ENCODE measurements at places on chromosomes 5 and 9. TPM values are rescaled to one million over a fixed set of nuclear protein-coding genes. Genes with fewer than 3 reads are reported as not detected.

The RACK1 gene
- total RNA-seq: 1,796 TPM

The ZDHHC11B gene
- 0.10 TPM for total RNA-seq

The POLR1E gene
- 39.0 TPM for total RNA-seq

GRCh38 chr5:149724130-149724840 lies 5.8 kb upstream of the PPARGC1B start:
- peak; percentile 60 for DNase-seq

DNA sequence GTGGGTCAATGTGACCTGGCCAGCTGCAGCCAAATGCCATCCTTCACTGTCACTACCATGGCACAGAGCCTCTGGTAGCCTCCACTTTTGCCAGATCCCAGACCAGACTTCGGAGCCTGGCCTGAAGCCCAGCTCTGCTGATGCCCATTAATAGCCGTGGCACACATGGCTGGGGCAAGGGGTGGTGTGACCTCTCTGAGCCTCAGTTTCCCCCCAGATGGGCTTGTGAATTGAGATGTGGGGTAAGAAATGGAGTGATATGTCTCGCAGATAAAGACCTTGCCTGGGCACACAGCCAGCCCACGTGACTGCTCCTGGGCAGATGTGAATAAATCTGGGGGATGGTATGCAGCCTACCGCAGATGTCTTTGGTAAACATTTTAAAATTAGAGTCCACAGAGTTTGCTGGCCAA lies 13.9 kb downstream of the SUSD3 start:
- DNase-seq: no peak

The SPINK7 gene
- total RNA-seq: not detected

The GCNT4 gene
- total RNA-seq: 1.9 TPM

The SLC36A2 gene
- not detected for total RNA-seq

The RASGRF2 gene
- 10.0 TPM for total RNA-seq

The SPATA6L gene
- 0.29 TPM for total RNA-seq

DNA sequence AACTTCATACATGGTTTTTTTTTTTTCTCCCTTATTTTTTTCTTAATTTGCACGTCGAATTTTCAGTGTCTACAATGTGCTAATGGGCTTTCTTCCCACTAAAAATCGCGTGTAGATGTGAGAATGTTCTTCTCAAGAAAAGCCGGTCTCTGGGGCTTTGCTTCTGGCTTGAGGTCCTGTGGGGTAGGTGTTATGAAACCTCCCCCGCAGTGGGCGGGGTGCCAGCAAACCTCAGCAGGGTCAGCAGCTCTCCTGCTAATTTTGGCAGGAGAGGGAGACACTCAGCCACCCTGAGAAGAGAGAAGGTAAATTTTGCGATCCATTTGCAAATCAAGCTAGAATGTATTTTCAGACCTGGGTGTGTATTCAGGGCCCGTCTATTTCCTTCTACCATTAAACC lies 59.9 kb downstream of the NPR3 start:
- no peak for DNase-seq

The IFNK gene
- total RNA-seq: not detected

DNA sequence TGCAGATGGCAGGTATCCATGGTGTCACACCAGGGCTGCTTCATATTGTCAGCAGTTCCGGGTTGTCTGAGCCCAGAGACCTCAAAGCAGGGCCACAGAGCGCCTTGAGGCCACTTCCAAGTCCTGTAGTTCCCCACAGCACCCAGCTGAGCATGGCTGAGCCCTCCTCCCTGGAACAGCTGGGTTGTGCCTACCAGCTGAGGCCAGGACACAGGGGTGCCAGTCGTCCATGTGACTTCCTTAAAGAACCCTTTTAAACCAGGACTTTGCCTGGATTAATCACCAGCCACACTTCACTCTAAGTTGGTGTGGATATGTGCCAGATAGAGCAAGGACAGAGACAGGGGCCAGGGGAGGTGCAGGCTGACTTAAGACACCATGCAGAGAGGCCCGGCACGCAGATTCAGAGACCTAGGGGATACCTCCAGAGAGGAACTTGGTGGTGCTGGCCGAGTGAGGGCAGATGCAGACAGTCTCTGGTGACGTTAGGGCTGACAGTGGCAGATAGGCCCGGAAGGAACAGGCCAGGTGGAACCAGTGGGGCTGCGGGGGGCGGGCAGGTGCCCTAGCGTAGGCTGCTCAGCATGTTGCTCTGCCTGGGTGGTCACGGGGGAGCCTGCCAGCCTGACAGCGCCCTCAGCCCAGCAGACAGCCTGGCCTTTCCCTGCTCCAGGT lies 142.7 kb downstream of the CACNA1B start:
- DNase-seq: peak; percentile 18

The ZSWIM6 gene
- 2.6 TPM for total RNA-seq

The DRD1 gene
- not detected for total RNA-seq

The TMEFF1 gene
- not detected for total RNA-seq

DNA sequence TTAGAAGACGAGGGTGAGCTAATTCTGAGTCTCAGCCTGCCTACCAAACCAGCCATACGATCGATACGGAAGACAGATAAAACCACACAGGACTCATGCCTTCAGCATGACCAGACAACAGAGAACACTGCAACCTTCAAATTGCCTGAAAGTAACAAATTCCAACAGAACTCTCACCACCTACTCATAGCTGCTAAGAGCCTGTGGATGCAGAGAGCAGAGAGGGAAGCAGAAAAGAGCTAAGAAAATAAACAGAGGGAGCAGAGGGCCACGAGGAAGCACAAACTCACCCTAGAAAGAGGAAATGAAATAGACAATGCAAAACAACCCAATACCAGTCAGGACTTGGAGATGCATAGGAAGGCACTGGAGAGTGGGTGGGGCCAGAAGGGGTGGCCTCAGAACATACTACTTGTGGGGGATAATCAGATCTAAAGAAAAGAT lies 86.7 kb upstream of the TAS2R1 start:
- no peak for DNase-seq

The CCL27 gene
- not detected for total RNA-seq

GRCh38 chr9:76987594-76988200 lies 31.8 kb upstream of the FOXB2 start:
- DNase-seq: no peak

GRCh38 chr9:12708562-12709298 lies 15.5 kb downstream of the TYRP1 start:
- no peak for DNase-seq

GRCh38 chr5:148807851-148808250 lies 18.6 kb upstream of the ADRB2 start:
- DNase-seq: no peak

The IFNA13 gene
- not detected for total RNA-seq

DNA sequence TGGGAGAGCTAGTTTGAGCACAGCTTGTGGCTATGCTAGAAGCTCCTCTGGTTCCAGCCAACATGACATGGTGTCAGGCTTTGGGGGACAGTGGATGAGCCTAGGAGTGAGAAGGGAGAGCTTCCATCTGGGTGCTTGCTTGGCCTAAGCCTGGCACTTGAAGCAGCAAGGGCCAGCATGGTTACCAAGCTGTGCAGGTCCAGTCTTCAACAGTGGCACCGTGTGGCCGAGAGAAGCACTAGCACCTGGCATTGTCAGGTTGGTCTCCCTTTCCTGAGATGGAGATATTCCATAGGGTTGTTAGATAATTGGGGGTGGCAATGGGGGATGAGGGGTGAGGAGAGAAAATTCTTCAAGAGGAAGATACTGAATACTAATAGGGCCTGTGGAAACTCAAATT lies 261.9 kb downstream of the PBX3 start:
- no peak for DNase-seq

The ENTREP1 gene
- total RNA-seq: not detected

The UBE2QL1 gene
- not detected for total RNA-seq

DNA sequence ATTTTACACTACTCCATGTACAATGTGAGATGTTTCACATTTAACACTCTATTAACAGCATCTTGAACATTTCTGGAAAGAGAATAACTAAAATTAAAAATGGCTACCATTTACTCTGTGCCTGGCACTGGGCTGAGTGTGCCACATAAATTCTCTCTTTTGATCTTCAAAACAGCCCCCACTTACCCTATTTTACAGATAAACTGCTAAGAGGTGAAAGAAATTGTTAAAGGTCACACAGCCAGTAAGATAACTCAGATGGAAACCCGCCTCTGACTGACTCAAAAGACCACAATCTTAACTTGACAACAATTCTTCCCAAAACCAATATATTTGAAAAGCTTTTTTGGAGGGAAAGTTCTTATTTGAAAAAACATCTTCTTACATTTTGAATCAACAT lies 97.3 kb downstream of the MAPKAP1 start:
- DNase-seq: no peak

DNA sequence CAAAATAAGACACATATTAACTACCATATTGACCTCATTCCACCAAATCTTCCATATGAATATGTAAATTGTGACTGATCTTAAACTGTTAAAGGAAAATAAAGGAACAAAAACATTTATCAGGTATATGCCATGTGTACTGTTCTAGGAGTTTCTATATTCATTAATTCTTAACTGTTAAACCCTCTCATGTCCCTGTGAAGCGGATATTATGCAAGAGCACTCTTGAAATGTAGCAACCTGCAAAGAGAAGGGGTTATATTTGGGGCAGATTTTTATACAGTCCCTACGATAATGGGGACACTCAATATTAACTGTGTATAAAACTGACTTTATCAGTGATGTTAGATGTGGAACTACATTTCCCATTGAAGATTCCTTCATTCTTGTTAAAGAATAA lies 184.9 kb upstream of the OR13F1 start:
- DNase-seq: no peak

The SPATA9 gene
- not detected for total RNA-seq

DNA sequence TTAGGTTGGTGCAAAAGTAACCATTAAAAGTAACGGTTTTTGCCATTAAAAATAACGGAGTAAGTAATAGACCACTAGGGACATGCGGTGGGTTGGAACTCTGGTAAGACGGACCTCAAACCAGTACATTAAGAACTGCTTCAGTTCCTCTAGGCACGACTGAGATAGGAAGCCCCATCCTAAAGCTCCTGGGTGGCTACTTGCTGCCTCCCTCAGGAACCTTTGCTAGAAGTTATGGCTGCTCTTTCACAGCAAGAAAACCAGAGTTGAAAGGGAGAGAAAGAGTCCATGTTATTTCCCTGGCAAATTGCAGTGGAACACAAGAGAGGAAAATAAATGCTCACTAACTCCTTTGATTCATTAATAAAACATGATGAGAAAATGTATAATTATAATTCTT lies 47.6 kb downstream of the MCTP1 start:
- DNase-seq: no peak

The BHMT2 gene
- not detected for total RNA-seq

The BNC2 gene
- total RNA-seq: not detected

The EPB41L4B gene
- not detected for total RNA-seq

DNA sequence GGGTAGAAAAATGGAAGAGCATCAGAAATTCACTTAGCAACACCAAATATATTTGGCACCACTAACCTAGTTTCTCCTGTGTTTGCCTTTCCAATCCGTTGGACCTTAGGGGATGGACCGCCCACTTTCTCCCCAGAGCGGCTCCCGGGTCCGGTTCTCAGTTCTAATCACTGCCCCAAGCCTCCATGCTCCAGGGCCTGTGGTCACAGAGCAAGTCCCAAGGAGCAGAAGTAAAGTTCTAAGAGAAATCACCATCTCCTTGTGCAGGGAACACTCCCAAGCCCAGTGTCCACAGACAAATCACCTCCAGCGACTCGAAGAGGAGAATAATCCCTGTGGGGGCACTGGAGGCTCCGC lies 728 bp upstream of the SLC1A1 start:
- no peak for DNase-seq

The PHYHD1 gene
- 0.68 TPM for total RNA-seq

DNA sequence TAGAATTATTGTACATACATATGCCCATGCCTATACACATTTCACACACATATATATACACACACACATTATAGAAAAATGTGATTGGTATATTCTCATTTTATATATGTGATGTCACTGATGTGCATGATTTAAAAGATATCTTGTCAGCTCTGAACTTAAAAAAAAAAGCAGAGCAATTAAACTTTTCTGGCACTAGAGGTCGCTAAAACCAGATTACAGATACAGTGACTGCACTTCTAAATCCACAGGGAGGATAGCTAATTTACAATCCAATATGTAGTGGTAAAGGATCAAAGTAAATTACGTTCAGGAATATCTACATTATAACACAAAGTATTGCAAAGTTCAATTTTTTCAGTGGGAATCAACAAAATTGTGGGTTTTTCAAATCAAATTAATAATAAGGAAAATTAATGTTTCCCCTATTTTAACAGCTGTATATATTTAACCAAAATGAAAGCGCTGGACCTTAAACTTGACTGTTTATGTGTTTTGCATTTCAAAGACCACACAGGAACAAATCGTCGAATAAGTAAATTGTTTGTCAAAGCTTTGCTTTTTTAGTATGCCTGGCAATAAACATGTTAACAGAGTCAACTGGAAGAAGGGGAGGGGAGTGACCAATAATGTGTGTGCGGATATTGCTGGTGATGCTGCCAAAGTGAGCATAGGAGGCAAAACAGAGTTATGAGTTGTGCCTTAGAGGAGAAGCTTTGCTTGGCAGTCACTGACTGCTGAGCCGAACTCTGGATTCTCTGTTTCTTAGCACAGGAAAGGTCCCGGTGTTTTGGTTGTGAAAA lies 1201.4 kb upstream of the C9orf72 start:
- no peak for DNase-seq

The FRMD3 gene
- 0.31 TPM for total RNA-seq

DNA sequence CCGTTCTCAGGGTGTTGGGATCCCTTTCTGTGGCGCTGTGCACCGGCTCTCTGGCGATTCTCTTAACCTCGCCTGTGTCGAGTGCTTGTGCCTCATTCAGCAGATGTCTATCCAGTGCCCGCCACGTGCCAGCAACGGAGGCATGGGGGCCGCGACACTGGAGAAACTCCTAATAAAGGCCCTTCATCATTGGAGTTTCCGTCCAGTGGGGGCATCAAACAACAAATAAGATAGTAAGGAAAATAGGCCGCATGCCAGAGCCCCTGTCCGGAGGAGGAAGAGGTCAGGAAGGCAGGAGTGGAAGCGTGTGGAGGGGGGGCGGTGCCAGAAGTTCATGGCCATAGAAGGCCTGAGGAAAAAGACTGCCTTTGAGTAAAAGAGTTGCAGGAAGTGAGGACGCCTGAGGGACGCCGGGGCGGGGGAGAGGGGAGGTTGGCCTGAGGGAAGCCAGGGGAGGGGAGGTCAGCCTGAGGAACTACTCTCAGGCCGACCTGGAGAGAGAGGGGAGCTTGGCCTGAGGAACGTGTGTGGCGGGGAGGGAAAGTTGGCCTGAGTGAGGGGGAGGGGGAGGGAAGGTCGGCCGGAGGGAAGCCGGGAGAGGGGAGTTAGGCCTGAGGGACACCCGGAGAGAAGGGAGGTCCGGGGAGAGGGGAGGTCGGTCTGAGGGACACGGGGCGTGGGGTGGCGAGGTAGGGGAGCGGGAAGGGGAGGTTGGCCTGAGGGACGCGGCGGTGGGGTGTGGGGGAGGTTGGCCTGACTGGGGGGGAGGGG lies 82.2 kb downstream of the CACNA1B start:
- DNase-seq: no peak

GRCh38 chr9:85995599-85995998 lies 54.7 kb downstream of the NAA35 start:
- no peak for DNase-seq

- DNase-seq: no peak
Observed at GRCh38 chr9:81370096-81370495, 319.3 kb downstream of the TLE1 start.

The LHFPL2 gene
- not detected for total RNA-seq

Data from activated CD8-positive, alpha-beta T cell treated with anti-CD3 and anti-CD28 coated beads, Interleukin-2, amount 10 ng/mL, durations not matched to agents 7 days and 5 days (primary cell).